ENCODE measurements at places on chromosomes 2 and 18.

GRCh38 chr2:159715451-159715850, 3.1 kb downstream of the MARCHF7 start:
- DNase-seq = no peak

GRCh38 chr18:49728542-49728941, 84.8 kb downstream of the ACAA2 start:
- no peak for DNase-seq

- DNase-seq = no peak
Measured at GRCh38 chr2:233248999-233249398, 2.5 kb upstream of the ATG16L1 start.

DNA sequence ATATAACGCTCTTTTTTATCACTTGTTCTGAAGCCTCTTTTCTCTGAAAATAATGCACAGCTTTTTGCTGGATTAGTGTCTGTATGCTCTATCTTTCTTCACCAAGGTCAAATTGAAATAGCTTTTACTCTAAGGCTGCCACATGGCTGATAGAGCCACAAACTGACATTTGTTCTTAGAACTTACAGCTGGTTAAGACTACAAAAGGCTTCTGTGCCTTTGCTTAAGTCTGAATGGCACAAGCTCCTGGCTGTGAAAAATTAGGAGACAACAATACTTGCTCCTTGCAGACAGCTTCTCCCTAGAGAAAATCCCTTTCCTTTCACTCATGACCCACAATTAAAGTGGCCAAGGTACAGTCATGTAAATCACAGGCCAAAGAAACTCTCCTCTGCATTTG, 515.3 kb downstream of the DSC3 start:
- no peak for DNase-seq

DNA sequence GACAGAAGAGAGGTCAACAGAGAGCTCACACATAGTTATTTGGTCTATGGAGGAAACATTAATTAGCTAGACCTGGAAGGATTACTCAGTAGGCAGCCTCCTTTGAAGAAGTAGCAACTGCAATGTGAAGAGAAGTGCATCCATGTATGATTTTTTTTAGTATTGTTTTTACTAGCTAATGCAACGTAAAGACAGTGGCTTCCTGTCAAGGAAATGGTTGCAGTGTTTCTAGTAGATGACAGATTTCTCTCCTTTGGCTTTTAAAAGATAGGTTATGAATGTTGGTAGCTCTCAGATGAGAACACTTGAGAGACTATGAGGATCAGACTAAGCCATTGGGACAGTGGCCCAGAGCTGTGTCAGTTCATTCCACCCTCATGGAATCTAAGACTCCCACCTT, 175.8 kb downstream of the AGPS start:
- DNase-seq = no peak

GRCh38 chr2:57943315-57943714, 103.3 kb upstream of the VRK2 start:
- DNase-seq = no peak

- DNase-seq = no peak
Measured at GRCh38 chr2:150978053-150978452, 283.6 kb downstream of the RBM43 start.

GRCh38 chr18:58216071-58216481, 172.1 kb downstream of the NEDD4L start:
- no peak for DNase-seq

- DNase-seq = no peak
Measured at GRCh38 chr2:162382278-162382677, 38.3 kb downstream of the GCA start.

DNA sequence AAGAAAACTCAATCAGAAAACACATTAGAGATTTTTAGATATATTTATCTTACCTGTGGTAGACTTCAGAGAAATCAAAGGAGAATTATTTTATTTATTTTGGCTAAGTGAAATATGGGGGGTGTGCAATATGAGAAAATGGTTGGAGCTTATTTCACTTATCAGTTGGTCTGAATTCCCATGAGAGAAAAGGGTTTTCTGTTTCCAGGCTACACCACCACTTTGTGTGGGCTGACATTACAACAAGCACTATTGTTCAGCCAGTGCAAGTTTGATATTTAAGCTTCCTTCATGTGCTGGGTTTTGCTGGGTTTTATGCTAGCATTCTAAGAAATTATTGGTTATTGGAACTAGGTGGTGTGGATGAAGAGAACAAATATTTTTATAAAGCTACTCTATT, 33.5 kb downstream of the RMND5A start:
- no peak for DNase-seq

DNA sequence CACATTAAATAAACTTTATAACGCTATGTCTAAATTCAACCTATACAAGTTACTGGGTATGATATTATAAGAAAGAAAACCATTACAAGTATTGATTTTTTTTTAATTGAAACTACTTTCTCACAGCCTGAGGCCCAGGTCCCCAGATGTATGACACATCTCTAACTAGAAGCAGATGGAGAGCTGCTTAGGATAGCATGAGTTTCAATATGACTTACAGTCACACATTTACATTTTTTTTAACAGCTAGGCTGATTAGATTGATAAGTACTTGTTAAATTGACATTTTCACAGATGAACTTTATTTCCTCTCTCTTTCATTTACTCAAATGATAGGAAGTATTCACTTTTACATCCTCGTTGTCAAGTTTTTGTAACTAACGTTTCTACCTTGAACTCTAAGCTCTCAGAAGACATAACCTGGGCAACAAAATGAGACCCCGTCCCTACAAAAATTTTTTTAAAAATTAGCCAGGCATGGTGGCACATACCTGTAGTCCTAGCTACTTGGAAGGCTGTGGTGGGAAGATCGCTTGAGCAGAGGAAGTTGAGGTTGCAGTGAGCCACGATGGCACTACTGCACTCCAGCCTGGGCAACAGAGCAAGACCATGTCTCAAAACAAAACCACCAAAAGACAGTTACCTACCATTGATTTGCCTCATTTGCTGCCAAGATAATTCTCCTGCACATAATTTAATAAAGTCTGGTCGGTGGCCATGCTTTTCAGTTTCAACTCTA, 52.4 kb downstream of the STK39 start:
- no peak for DNase-seq

GRCh38 chr2:114022360-114023085, 132.6 kb downstream of the ACTR3 start:
- no peak for DNase-seq

DNA sequence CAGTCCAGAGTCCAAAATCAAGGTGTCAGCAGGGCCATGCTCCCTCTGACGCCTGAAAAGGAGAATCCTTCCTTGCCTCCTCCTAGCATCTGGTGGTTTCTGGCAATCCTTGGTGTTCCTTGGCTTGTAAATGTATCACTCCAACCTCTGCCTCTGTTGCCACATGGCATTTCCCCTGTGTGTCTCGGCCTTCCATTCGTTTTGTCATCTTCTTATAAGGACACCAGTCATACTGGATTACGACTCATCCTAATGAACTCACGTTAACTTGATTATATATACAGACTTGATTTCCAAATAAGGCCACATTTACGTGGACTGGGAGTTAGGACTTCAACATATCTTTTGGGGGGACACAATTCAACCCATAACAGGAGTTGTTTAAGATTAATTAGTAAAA, 15.8 kb downstream of the PMAIP1 start:
- DNase-seq = no peak

GRCh38 chr18:26460449-26461091, 87.8 kb downstream of the KCTD1 start:
- DNase-seq = peak; percentile 53

DNA sequence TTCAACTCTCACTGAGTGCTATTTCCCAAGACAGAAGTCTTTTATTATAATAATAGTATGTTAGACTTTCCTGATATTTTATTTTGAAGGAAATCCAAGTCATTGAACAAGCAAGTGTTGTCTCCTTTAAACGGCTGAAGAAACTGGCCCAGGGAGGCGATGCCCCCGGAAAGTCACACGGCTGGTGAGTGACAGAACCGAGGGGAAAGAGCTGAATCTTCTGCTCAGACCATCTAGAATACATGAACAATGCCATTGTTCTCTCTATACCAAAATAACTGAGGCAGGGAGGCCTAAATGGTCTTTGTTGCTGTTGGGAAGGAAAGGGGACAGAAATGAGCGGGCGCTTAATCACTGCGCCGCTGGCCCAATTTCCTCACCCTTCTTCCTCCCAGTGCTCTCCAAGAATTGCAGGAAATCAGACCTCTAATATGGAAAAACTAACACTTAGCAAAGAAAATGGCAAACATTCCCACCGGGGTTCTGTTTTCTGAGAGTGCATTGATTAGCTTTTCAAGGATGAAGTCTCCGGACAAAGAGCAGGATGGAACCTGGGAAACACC, 101.5 kb downstream of the KLF7 start:
- DNase-seq = no peak

DNA sequence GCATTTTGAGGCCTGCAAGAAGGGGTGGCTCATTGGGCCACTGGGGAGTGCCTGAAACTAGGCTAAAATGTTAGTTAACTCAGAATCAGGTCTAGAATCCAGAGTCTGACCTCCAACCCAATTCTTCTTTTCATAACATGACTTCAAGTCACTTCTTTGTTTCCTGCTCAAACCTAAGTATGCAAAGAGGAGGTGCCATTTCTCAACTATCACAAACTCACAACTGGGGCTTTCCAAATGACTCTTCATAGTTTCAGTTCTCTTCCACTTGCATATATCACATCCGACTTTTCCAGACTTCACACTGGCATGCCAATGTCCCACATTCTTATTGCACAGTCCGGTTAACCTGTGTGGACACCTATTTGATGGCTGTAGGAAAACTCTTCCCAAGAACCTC, 211.6 kb downstream of the TCF4 start:
- no peak for DNase-seq

- DNase-seq = no peak
Measured at GRCh38 chr2:183490914-183491313, 366.7 kb downstream of the NUP35 start.

GRCh38 chr2:171146071-171146470, 14.6 kb downstream of the TLK1 start:
- no peak for DNase-seq

GRCh38 chr18:79507076-79507545, 111.4 kb downstream of the NFATC1 start:
- DNase-seq = no peak

GRCh38 chr2:209208211-209208610, 215.6 kb upstream of the MAP2 start:
- DNase-seq = no peak

DNA sequence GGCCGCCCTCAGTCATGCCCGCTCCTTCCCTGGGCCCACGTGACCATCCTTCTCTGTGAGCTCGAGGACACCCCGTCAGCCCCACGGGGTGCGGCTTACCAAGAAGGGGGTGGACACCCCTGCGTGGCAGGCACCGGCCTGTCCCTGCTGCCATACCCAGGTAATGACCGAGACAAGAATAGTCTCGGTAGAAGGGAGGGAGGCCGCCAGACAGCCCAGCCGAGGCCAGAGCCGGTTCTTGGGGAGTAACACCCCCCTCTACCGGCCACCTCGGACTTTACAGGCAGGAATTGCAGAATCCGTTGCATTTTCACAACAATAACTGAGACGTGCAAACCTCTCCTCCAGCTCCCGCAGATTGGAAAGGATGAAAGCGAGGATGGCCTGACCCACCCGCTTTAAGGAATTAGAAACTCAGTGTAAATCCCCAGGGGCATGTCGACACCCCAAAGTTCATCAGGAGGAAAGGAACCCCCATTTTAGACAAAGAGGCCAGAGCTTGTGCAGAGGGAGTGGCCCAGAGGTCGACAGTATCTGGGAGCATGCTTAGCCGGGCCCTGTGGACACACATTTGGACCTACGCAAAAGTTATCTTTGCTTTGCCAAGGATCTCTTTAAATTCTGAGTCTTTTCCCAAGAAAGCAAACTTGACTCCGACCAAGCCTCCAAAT, 60.1 kb upstream of the GLI2 start:
- peak; percentile 4 for DNase-seq

DNA sequence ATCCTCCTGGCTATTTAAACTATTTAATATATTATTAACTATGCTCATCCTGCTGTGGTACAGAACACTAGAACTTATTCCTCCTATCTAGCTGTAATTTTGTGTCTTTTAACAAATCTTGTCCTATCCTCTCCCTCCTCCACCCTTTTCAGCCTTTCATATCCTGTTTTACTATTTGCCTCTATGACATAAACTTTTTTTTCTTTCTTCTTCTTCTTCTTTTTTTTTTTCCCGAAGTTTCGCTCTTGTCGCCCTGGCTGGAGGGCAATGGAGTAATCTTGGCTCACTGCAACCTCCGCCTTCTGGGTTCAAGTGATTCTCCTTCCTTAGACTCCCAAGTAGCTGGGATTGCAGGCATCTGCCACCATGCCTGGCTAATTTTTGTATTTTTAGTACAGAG, 201.5 kb downstream of the LPIN1 start:
- no peak for DNase-seq

GRCh38 chr18:22609642-22610041, 191.9 kb upstream of the CTAGE1 start:
- no peak for DNase-seq

GRCh38 chr2:27303093-27304025, 4.9 kb downstream of the UCN start:
- peak; percentile 30 for DNase-seq

DNA sequence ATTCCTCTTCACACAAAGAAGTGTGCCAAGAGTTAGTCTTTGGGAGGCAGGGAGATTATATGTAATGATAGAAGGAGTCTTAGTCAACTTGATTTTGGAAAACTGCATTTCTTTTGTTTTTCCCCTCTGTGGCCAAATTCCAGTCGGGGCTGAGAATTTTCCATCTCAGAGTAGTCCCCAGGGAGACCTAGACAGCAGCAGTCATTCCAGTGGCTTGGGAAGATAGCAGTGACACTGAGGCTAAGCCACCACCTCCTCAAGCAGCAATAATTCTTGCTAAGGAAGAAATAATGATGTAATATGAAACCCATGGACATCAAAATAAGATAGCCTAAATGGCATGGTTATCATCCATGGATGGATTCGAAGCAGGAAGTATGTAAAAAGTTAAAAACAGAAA, 21.0 kb upstream of the CCDC141 start:
- no peak for DNase-seq

GRCh38 chr2:47083886-47084687, 71.0 kb downstream of the STPG4 start:
- no peak for DNase-seq

GRCh38 chr2:131394147-131394931, 30.4 kb upstream of the RAB6D start:
- no peak for DNase-seq

GRCh38 chr2:7075834-7076233, 158.6 kb downstream of the RNF144A start:
- no peak for DNase-seq

GRCh38 chr2:198448789-198449188, 644.4 kb downstream of the PLCL1 start:
- DNase-seq = no peak

GRCh38 chr2:175203621-175204496, 22.3 kb upstream of the ATP5MC3 start:
- peak; percentile 19 for DNase-seq

DNA sequence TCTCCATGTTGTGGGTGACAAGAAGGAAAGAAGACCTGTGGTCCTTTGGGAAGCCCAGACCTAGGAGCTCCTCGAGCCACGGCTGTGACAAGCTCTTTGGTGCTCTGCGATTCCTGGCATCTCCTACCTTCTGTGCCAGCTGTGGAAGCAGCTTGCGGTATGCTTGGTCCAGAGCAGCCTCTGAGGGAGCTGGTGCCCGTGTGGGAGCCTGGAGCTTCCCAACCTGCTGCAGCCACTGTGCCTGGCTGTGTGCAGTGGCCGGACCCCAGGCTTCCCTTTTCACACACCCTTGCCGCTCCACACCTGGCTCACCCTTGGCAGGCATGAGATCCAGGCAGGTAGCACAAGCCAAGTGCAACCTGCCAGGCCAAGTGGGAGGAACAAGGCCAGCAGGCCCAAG, 1328.6 kb upstream of the SLC39A10 start:
- DNase-seq = no peak

Data from SHP77 treated with DMSO at 0.1 percent for 48 hours (cell line).